Kidney (tissue), 22 donors: ENCODE measurements at places on chromosomes 5 and 9. TPM values are rescaled to one million over a fixed set of nuclear protein-coding genes. Genes with fewer than 3 reads are reported as not detected.
A peak's percentile ranks its signal among the peaks of the same experiment; 100 is the strongest.

- H3K4me1 ChIP-seq = no peaks in the 10 kb centered on the region
- H3K27me3 ChIP-seq = no peaks in the 10 kb centered on the region
- H3K36me3 ChIP-seq = no peaks in the 10 kb centered on the region
These were observed 16.8 kb downstream of the ANKH start for GRCh38 chr5:14854799-14855198.

DNA sequence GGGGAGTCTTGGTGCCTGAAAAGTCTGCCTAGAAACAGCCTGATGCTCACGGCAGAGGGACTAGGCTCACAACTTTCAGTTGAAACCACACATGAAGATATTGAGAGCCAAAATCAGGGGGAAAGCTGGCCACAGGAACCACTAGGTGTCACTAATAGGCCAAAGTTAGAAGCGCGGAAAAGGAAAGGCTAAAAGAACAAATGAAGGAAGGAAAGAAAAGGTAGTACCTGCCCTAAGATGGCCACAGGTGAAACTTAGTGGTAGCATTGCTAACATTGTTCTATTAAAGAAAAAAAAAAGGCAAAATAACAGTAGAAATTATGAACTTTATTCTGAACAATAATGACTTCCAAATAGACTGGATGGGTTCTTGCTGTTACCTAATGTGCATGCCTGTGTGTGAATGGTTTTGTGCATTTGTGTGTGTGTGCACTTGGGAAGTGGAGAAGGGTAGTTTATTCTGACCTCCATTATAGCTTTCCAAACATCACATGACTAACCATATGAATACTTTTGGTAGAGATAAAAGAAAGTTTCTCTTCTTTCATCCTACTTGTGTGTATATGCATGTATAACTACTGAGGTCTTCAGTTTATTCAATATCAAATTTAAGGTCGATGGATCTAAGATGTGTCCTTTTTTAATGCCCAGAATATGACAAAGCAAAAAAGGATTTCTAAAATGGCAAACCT lies 2.1 kb upstream of the RFESD start:
- DNase-seq = peak; percentile 50
- H3K4me3 ChIP-seq = no peak overlapping the region
- no peaks in the 10 kb centered on the region for H3K36me3 ChIP-seq
- H3K27ac ChIP-seq = no peak overlapping the region
- H3K27me3 ChIP-seq = no peaks in the 10 kb centered on the region

DNA sequence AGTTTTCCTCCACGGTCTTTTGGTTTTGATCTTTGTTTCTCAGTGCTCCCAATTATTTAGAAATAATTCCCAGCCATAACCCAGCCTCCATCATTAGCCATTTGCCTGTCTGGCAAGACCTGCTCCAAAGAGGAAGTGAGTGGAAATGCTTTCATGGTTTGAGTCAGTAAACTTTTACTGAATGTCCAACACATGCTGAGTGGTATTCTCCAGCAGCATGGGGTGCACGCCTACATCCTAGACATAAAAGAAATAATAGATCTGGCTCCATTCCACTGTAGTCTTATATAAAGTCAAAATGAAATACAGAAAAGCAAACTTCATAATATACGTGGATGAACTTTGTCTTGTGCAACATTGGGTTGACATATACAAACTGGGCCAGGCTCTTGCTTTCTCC lies 757.2 kb downstream of the TLE1 start:
- no peak for DNase-seq
- no peaks in the 10 kb centered on the region for H3K27me3 ChIP-seq
- H3K36me3 ChIP-seq = no peaks in the 10 kb centered on the region

GRCh38 chr9:32345243-32345642 lies 39.2 kb upstream of the ACO1 start:
- no peaks in the 10 kb centered on the region for H3K36me3 ChIP-seq
- no peak overlapping the region for H3K4me3 ChIP-seq
- no peak for DNase-seq
- H3K27me3 ChIP-seq = no peaks in the 10 kb centered on the region

DNA sequence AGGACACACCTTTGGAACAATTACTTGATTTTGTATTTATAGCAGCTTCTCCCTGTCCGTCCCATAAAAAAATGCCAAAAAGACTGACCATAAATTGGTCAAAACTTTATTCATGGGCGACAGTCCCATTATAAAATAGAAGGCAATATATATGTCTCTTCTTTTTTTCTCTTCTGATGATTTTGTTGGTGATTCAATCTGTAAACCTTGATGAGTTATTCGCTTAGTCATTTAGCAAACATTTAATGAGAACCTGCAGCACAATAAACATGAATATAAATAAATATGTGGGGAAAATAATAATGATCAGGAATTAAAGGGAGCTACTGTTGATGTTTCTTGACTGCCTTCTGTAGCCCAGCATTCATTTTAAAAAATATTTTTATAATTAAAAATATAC lies 356.4 kb upstream of the ACTBL2 start:
- H3K27me3 ChIP-seq = no peaks in the 10 kb centered on the region
- no peak overlapping the region for H3K27ac ChIP-seq
- H3K36me3 ChIP-seq = no peaks in the 10 kb centered on the region
- no peak for DNase-seq

DNA sequence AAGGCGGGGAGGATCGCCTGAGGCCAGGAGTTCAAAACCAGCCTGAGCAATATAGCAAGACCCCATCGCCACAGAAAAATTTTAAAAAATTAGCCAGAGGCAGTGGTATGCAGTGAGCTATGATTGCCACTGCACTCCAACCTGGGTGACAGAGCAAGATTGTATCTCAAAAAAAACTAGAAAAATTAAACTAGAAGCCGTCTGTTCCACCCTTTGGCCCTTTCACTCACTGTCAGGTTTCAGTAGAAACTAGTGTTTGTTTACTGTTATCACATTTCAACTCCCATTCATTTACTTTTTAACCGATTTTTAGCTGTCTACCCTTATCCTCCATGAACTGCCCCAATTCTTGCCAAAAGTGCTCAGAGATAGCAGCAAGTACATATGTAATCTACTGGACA lies 8.3 kb downstream of the UGCG start:
- H3K4me3 ChIP-seq = no peak overlapping the region
- H3K36me3 ChIP-seq = no peaks in the 10 kb centered on the region
- no peaks in the 10 kb centered on the region for H3K27me3 ChIP-seq
- peak overlapping the region; percentile 7 for H3K27ac ChIP-seq

- no peak overlapping the region for H3K4me3 ChIP-seq
- no peaks in the 10 kb centered on the region for H3K4me1 ChIP-seq
- H3K27ac ChIP-seq = no peak overlapping the region
- no peaks in the 10 kb centered on the region for H3K36me3 ChIP-seq
These were observed 229.5 kb downstream of the MSX2 start for GRCh38 chr5:174953871-174954270.

DNA sequence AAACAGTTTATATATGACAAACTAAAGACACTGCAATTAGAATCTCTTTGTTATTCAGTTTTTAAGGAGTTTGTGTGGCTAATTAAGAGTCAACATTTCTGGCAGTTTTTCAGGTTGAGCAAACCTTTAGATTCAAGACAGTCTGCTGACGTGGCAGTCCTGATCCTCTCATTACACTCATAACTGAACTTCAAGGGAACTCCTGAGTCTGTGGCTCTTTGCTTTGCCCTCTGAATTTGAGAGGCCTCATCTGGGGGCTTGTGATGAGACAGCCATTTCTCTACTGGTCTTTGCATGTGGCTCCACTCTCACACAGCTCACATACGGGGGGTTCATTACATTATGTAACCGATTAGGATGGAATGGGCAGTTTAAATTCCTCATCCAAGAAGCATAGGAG lies 182.9 kb upstream of the MEF2C start:
- DNase-seq = no peak
- H3K4me3 ChIP-seq = no peak overlapping the region
- H3K27me3 ChIP-seq = no peaks in the 10 kb centered on the region
- H3K4me1 ChIP-seq = no peaks in the 10 kb centered on the region
- no peak overlapping the region for H3K27ac ChIP-seq

GRCh38 chr5:76074487-76075065 lies 8.6 kb upstream of the SV2C start:
- H3K4me3 ChIP-seq = no peak overlapping the region
- DNase-seq = peak; percentile 9
- H3K36me3 ChIP-seq = no peaks in the 10 kb centered on the region
- no peaks in the 10 kb centered on the region for H3K27me3 ChIP-seq

- H3K27me3 ChIP-seq = no peaks in the 10 kb centered on the region
- no peak overlapping the region for H3K27ac ChIP-seq
- H3K36me3 ChIP-seq = peaks cover under 1% of the 10 kb centered on the region
These were observed 32.5 kb downstream of the CSF1R start for GRCh38 chr5:150053713-150054392.

The PCDHGC3 gene
- 51.5 TPM for total RNA-seq

GRCh38 chr5:38465061-38465460 lies 91.4 kb downstream of the LIFR start:
- no peaks in the 10 kb centered on the region for H3K27me3 ChIP-seq
- DNase-seq = no peak
- peaks cover 51% of the 10 kb centered on the region for H3K4me1 ChIP-seq
- peak overlapping the region; percentile 91 for H3K27ac ChIP-seq

The DMRTA1 gene
- total RNA-seq = 2.3 TPM

DNA sequence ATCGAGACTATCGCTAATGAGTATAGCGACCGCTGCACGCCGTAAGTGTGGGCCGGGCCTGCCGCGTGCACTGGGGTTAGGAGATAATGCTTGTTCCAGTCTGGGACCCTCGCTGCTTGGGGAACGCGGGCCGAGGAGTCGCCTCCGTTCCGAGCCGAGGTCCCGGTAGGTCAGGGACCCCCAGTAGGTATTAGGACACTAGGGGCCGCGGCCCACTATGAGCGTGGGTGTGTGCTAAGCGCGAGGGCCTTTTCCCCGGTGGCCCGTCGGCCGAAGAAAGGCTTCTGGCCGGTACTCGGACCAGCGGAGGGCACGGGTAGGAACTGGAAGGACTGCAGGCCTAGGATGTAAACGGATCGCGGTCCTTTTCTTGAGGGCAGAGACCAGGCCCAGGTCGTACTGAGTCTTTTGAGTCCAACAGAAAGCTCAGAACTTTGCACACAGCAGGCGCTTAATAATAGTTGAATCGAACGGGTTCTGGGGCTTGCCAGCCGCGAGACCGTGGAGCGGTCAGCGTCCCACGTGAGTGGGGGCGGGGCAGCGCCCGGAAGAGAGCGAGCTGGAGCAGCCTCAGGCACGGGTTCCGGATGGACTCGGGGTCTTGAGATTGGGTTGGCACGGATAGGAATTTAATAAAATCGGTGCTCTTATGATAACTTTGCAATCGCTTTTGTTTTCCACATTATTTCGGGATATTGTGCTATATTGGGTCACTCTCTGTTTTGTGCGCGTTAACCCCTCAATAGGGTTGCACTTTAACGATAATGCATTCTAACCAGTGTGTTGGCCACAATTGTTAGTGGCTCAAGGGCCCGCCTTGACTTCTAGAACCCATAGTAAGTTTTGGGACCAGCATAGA lies 733 bp downstream of the HSPA4 start:
- no peaks in the 10 kb centered on the region for H3K27me3 ChIP-seq
- H3K36me3 ChIP-seq = no peaks in the 10 kb centered on the region
- peak overlapping the region; percentile 100 for H3K27ac ChIP-seq
- peaks cover 5% of the 10 kb centered on the region for H3K4me1 ChIP-seq

- no peaks in the 10 kb centered on the region for H3K36me3 ChIP-seq
- no peaks in the 10 kb centered on the region for H3K27me3 ChIP-seq
- H3K27ac ChIP-seq = no peak overlapping the region
- H3K4me1 ChIP-seq = no peaks in the 10 kb centered on the region
These were observed 78.2 kb upstream of the ARAP3 start for GRCh38 chr5:141760193-141760592.
